ENCODE measurements at places on chromosomes 11 and 22. TPM values are rescaled to one million over a fixed set of nuclear protein-coding genes. Genes with fewer than 3 reads are reported as not detected.

GRCh38 chr22:21697880-21698279 lies 32.1 kb downstream of the PPIL2 start:
- no peak overlapping the region for H3K4me3 ChIP-seq
- H3K36me3 ChIP-seq = peaks cover 4% of the 10 kb centered on the region
- no peaks in the 10 kb centered on the region for H3K4me1 ChIP-seq
- DNase-seq = no peak
- no peak overlapping the region for H3K27ac ChIP-seq
- no peaks in the 10 kb centered on the region for H3K27me3 ChIP-seq

GRCh38 chr22:40020956-40021355 lies 26.2 kb downstream of the FAM83F start:
- H3K36me3 ChIP-seq = peaks cover 10% of the 10 kb centered on the region
- no peak for DNase-seq
- H3K27ac ChIP-seq = no peak overlapping the region
- H3K4me1 ChIP-seq = no peaks in the 10 kb centered on the region

DTX4 gene
- 20.0 TPM for total RNA-seq

IGSF22 gene
- total RNA-seq = not detected

LIPT2 gene
- 7.7 TPM for total RNA-seq

GRCh38 chr22:28931844-28932567 lies 48.6 kb downstream of the ZNRF3 start:
- H3K4me3 ChIP-seq = no peak overlapping the region
- no peaks in the 10 kb centered on the region for H3K27me3 ChIP-seq
- H3K27ac ChIP-seq = no peak overlapping the region
- H3K4me1 ChIP-seq = peaks cover 5% of the 10 kb centered on the region
- no peak for DNase-seq

- no peak overlapping the region for H3K4me3 ChIP-seq
- no peaks in the 10 kb centered on the region for H3K27me3 ChIP-seq
- no peak overlapping the region for H3K27ac ChIP-seq
- no peaks in the 10 kb centered on the region for H3K4me1 ChIP-seq
Observed at GRCh38 chr11:67113231-67113721, 5.8 kb upstream of the KDM2A start.

DNA sequence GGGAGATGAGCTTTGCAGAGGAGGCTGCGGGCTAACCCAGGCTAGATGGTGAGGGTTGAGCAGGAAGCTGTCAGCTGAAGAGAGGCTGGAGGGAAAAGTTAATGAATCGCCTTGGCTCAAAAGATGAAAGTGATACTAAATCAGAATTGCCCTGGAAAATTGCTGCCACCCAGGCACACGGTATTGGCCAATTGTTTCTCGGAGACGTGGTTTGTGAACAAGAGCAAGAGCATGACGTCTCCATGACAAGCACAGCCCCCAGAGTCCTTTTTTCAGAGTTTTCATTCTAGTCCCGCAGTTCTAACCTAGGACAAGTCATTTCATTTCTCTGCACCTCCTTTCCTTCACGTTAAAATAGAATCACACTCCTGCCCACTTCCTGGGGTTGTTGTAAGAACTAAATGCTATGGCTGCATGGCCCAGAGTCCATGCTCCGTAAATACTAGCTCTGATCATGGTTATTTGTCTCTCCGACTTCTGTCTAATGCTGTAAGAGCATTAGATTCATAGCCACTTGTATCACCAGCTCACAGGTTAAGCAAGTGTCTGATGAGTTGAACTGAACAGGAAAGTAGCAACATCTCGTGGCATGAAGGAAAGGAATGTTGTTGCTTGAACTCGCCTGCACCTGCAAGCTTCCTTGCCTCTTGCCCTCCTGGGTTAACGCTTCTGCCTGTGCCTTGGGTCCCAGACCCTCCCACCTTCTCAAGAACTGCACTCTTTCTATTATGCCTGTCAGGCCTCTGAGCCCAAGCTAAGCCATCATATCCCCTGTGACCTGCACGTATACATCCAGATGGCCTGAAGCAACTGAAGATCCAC lies 33.8 kb upstream of the NUP50 start:
- peaks cover 17% of the 10 kb centered on the region for H3K36me3 ChIP-seq
- H3K27me3 ChIP-seq = no peaks in the 10 kb centered on the region
- no peak overlapping the region for H3K4me3 ChIP-seq
- H3K27ac ChIP-seq = no peak overlapping the region
- peaks cover 3% of the 10 kb centered on the region for H3K4me1 ChIP-seq
- no peak for DNase-seq

KCTD17 gene
- total RNA-seq = 35.8 TPM

DNA sequence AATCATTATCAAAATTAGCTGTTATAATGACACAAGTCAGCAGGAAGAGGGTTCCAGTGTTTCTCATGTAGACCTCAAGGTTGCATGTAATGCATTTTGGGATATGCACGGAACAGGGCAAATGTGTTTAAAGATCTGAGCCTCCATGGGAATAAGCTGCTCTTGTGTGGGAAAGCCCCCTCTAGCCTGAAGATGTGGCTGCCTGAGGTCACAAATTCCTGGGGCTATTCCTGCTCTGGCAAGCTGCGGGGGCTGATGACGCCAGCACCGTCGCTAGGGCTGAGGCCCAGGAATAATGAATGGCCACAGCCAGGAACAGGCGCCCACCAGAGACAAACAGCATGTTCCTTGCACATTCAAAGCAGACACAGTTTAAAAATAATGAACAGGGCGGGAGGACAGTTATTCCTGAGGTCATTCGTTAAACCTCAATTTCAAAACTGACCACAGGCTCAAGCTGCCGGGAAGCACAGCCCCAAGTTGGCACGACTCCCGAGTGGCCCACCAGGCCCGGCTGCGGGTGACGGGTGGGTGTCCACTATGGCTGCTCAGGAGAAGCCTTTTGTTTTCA lies 11.7 kb downstream of the OSBPL5 start:
- peaks cover 19% of the 10 kb centered on the region for H3K4me1 ChIP-seq
- no peak overlapping the region for H3K27ac ChIP-seq
- H3K4me3 ChIP-seq = no peak overlapping the region
- no peak for DNase-seq
- H3K27me3 ChIP-seq = no peaks in the 10 kb centered on the region
- H3K36me3 ChIP-seq = no peaks in the 10 kb centered on the region

DNA sequence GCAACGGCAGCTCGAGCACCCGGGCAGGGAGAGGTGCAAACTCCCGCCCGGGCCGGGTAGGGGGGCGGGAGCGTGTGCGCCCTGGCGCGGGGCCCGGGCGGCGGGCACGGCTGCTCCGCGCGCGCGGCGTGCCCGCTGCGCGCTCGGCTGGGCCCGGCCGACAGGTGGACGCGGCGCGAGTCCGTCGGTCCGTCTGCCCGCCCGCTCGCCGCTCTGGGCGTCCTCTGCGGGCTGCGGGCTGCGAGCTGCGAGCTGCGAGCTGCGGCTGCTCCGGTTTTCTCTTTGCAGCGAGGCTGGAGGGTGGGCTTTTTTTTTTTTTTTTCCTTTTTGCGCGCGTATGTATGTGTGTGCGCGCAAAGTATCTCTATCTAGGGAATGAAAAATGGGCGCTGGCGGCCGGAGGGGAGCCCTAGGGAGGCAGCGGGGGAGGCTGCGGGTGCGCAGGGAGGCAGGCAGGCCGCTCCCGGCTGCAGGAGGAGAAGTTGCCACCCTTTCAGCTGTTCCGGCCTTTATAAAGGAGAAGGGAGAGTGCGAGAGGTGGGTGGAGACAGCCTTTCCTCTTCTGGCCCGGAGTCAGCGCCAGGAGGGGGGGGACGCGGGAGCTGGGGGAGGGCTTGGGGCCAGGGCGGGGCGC lies at the start of gene PDGFB:
PDGFB (minus strand) TSS at position 487 of the 634 bp plus-strand sequence. CDS start 1,019 bp downstream, outside the sequence.
- peaks cover 19% of the 10 kb centered on the region for H3K4me1 ChIP-seq
- H3K27ac ChIP-seq = no peak within 1 kb of the TSS
- no peak for DNase-seq

DNA sequence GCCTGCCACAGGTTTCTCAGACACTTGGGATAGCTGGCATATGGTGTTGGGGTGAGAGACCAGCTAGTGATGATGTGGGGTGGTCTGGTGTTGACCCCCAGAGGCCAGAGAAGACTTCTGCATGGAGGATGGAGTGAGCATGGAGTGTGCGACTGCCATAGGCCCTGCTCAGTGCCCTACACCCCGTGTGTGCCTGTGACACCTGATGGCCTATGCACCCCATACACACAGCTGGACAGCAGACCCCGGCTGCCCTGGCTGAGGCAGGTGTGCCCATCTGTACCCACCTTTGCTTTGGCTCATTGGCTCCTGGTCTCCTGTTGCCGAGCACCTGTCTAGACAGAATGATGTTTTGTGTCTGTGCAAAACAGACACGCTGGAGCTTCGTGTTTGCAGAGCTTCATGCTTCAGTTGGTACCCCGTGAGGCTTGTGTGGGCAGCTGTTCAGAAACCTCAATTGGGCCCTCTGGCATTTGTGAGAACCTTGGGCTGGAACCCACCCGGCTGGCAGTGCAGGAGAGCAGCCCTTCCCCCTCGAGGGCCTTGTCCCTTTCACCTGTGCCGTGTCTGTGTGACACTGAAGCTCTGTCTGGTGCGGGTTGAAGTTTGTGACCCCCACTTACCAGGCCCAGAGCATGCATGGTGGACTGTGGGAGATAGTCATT lies 27.6 kb downstream of the BCR start:
- no peak overlapping the region for H3K27ac ChIP-seq
- H3K4me3 ChIP-seq = no peak overlapping the region
- H3K4me1 ChIP-seq = no peaks in the 10 kb centered on the region
- 0 out of 2 replicates have a peak, but pooled peaks cover 6% of the 10 kb centered on the region for H3K36me3 ChIP-seq
- H3K27me3 ChIP-seq = no peaks in the 10 kb centered on the region
- DNase-seq = no peak

DNA sequence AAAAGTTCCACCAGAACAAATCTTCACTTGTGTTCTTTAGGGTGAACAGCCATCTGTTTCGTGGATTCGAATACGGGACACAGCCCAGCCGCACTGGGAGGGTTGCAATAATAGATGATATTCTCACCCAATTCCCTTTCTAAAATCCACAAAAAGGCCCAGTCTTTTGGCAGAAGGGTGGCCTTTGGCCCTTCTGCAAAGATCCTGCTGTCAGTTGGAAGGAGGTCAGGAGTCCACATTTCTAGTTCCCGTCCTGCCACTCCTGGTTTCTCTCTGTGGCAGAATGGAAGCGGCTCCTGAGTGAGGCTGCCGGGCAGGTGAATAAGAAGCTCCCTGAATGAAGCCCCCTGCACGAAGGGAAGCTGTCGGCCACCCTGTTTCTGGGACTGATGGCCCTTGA lies 11.2 kb upstream of the LINC01488 start:
- no peaks in the 10 kb centered on the region for H3K4me1 ChIP-seq
- H3K4me3 ChIP-seq = no peak overlapping the region
- H3K27ac ChIP-seq = no peak overlapping the region
- H3K27me3 ChIP-seq = peaks cover 8% of the 10 kb centered on the region
- H3K36me3 ChIP-seq = no peaks in the 10 kb centered on the region
